ENCODE measurements at places on chromosomes 12 and 14. TPM values are rescaled to one million over a fixed set of nuclear protein-coding genes. Genes with fewer than 3 reads are reported as not detected.
A peak's percentile ranks its signal among the peaks of the same experiment; 100 is the strongest.

GRCh38 chr14:76615331-76615730 is 145.9 kb upstream of the VASH1 start:
- no peak for DNase-seq

The NPFF gene
- not detected for total RNA-seq

The CD163L1 gene
- total RNA-seq: 4.2 TPM

The MYRFL gene
- not detected for total RNA-seq

DNA sequence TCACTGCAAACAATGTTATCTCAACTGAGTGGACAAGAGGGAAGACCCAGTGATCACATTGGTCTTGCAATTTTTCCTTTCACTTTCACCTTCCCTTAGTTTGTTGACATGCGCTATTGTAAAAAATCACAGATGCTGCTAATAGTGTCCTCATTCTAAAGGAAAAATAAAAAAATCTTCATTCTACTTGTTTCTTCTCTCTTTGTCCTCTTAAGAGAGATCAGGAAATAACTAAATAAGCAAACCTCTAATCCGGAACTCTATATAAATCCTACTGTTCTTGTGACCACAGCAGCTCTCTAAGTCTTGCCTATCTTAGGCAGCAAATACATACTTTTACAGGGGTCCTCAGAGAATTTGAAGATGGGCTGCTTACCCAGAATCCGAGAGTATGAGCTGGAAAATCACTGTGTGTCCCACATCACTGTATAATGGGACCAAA is 257.7 kb downstream of the NAV3 start:
- peak; percentile 31 for DNase-seq

The TSPAN11 gene
- total RNA-seq: not detected

The ESR2 gene
- 0.27 TPM for total RNA-seq

GRCh38 chr12:110622582-110622981 is 8.7 kb downstream of the TCTN1 start:
- no peak for DNase-seq

DNA sequence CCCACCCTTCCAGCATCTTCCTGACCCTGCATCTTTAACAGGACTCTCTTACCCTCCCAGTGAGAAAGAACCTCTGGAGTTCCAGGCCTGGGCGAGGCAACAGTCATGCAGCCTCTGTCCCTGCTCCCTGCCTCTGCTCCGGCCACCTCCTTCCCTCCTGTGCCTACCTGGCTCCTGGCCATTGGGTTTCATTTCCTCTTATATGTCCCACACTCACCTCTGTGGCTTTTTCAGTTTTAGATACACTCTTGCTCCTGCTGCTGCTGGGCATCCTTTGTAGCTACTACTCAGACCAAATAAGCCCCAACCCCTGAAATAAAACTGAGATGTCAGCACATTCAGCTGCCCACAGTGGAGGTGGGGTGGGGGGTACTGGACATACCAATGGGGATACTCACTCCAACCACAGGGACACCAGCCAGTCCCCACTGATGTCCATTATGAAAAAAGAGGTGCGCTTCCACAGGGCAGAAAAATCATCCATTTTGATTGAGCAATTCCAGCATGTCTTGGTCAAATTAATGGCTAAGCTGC is 99.1 kb upstream of the NRXN3 start:
- no peak for DNase-seq

GRCh38 chr14:94571395-94571794 is 9.8 kb upstream of the SERPINA5 start:
- DNase-seq: no peak

Measured in Caki2 (cell line).